ENCODE measurements at places on chromosomes 7 and 10.

DNA sequence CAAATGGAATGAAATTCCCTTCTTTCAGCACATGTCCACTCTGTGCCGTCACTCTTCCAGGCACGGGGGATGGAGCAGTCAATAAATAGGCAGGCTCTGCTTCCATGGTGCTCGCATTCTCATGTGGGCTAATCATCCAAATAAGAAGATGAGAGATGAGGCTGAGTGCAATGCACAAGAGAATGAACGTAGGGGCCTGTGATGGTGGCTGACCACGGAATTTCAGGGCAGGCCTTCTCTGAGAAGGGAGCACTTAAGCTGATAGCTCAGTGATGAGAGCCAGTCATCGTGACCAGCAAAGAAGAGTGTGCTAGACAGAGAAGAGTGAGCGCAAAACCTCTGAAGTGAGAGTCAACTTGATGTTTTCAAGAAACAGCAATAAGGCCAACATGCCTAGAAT lies 47.9 kb downstream of the TAF3 start:
- no peak for DNase-seq

GRCh38 chr10:8407501-8408021 lies 353.1 kb downstream of the GATA3 start:
- DNase-seq, result no peak

DNA sequence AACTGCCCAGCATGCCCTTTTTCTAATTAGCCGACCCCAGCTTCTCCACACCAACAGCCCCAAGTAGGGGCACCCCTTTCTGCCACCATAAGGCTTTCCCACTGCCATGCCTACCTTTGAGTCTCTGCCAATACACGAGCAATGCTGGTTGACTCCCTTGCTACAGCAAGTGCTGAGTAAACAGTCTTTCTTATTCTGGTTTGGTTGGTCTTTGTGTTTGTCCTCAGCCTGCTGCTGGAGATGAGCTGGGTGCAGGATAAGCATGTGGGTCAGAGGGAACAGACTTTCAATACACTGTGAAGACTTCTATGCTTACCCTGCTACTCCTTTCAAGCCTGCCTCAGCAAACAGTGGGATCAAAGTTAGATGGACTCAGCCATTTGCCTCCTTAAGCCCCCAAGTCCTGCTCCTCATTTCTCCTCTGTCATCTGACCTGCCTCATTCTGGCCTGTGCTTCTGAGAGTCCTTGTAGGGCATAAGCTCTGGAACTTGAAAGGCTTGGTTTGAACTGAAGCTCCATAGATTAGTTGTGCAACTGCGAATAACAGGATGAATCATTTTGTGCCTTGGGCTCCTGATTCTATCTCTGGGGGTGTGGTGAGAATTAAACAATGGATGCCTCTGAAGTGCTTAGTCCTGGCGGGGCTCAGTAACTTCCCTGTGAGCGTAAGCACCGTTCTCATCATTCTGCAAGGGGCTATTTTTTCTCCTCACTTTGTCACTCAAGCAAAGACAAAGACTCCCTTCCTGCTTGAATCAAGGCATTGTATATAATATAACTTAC lies 533.8 kb upstream of the DPP6 start:
- no peak for DNase-seq

DNA sequence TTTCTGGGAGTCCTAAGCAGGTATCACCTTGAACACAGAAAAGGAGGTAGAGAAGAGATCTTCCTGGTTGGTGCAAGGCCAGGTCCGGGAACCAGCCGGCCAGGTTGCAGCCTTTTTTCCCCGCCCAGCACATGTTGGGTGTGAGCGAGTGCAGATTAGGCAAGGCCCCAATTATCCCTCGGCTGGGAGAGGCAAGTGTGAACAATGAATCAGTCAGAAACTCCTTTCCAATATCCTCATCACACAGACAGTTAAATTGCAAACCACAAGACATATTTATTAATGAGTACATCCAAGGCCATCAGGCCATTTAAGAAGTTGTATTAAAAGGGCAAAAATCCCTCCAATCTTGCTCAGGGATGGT lies 115.0 kb upstream of the AFAP1L2 start:
- DNase-seq, result no peak

DNA sequence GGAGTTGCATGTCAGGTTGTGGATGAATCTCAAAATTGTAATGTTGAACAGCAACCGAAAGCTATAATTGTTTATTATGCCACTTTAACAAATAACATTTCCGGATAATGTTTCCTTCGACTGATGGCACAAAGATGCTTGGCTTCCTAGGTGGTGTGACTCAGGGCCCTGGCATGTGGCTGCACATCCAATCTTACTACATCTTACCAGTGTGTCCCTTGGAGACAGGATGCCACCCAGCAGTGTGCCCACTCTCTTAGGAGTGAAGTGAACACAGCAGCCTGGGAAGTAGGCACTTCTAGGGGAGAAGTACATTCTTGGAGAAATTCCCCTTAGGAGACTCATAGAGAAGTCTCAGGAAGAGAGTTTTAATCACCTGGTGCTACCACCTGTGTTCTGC lies 33.0 kb upstream of the GPR26 start:
- DNase-seq, result no peak

DNA sequence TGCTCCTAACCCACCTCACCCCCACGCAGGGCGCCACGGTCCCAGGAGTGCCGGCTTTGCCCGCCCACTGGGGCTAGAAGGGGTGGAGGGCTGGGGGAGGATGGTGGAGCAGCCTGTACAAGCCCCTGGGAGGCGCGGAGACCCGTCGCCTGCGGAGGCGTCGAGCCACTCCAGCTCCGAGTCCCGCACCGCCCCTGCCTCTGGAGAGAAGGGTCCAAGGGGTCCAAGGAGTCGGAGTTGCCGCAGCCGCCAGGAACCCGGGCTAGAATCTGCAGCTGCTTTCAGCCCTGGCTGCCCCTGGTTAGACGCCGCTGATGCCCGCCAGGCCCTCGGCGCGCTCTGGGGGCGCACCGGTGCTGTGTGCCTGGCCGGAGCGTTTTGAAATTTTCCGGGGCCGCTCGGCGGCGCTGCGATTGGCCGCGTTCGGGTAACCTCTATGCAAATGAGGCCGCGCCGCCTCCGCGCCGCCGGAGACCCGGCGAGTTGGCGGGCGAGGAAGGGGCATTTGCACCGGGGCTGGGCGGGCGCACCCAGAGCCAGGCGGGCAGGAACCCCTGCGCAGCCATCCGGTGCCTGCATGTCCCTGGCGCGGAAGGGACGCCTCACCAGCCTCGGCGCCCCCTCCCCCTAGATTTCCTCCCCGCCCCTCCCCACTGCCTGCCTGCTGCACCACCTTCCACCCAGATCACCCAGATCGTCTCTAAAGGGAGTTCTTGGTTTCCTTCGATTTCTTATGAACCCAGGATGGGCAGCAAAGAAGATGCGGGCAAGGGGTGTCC lies at the start of gene HMX2:
HMX2 (plus strand) TSS at position 502 of the 779 bp plus-strand sequence; CDS start at position 745, 243 bp downstream.
- no peak for DNase-seq

Measured in suppressor macrophage treated with lipopolysaccharide for 4 hours (primary cell).